ENCODE measurements at places on chromosomes 12 and 14. TPM values are rescaled to one million over a fixed set of nuclear protein-coding genes. Genes with fewer than 3 reads are reported as not detected.

DNA sequence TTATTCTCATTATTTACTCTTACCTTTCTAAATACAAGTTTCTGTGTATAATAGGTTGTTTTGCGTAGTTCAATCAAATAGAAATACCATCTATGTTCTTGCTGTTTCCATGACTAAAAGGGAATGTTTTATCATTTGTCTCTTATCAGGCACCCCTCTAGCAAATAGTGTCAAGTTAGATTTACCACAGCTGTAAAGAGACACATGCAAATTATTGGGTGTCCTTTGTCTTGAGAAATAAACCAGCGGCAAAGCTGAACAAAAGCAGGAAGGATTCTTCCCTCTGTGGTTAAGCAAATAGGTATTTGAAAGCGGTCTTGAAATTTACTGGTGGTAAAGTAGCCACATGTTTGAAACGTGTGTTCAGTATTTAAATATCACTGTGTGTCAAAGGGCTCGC is 405.9 kb downstream of the TMTC2 start:
- DNase-seq, result no peak

DNA sequence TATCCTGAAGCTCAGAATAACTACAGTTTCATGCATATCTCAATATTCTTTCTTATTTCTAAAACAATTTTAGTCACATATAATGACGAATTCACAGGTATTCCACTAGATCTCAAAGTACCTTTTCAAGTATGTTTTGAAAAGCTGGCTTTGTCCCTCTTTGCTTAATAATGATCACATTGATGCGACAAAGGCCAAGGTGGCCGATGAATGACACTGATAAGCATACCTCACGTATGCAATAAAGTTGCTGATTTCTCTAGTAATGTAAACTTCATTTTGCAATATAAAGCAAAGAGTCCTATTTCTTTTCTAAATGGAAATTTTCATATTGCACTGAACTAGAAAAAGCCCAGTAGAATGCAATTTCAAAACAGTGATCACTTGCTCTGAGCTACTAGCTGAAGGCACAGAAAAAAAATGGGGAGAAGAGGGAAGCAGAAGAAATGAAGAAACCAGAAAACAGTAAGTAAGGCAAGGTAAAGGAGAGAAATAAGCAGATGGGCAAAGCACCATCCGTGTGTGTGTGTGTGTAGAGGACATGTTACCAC is 29.3 kb downstream of the FGD6 start:
- DNase-seq, result no peak

GRCh38 chr12:108170164-108170563 is 41.1 kb downstream of the WSCD2 start:
- DNase-seq, result no peak

GRCh38 chr12:93378998-93379325 is 1.2 kb downstream of the NUDT4 start:
- no peak for DNase-seq

DNA sequence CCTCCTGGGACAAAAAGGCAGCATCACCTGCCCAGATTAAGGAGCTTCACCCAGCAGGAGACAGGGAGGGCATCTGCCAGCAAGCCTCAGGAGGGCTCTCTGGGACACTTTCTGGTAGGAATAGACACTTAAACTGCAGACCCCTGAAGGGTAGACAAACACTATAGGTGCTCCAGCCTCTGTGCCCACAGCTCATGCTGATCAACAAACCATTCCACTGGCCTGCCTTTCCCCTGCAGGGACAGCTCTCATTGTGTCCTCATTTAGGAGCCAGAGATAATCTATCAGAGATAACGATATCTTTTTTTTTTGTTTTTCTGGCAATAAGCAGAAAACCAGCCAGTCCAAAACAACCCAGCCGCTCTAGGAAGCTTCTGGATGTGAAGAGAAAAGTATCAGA is 251.8 kb upstream of the CCDC196 start:
- DNase-seq, result no peak

- DNase-seq, result no peak
Measured at GRCh38 chr12:104712477-104712876, 245.6 kb downstream of the SLC41A2 start.

DNA sequence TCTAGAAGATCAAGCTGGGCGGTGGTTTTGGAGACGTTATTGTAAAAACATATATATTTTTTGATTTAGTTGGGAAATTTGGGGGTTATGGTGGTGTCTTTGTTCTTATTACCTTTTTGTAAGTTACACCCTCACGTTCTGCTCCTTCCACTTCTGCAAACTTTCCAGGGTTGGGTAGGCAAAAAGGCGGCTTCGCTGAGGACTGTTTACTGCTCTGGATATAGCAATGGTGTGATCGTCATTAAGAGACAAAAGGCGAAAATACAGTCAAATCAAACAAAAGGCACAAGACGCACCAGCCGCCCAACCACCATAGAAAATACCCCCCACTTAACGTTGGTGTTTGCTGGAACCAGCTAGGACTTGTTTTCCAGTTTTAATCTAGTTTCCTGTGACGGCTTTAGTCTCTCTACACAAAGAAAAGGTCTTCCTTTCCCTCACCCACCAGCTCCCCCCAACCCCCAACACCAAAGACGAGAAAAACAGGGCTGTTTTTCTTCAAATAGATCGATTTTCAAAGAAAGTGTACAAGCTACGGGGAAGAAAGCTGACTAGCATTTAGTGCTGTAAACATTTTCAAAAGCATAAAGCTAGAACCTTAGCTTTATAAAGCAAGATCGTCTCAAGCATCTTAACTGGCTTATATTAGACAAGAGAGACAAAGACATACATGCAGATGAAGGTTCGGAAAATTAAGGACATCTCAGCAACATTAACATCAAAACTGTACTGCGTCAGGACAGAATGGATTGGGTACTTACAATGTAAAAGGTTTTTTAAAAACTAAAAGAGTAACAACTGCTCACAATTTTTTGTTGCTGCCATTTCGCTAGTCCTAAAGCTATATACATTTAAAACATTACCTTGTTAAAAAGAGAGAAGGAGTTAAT is 2.0 kb upstream of the SETD1B start:
- DNase-seq, result no peak

DNA sequence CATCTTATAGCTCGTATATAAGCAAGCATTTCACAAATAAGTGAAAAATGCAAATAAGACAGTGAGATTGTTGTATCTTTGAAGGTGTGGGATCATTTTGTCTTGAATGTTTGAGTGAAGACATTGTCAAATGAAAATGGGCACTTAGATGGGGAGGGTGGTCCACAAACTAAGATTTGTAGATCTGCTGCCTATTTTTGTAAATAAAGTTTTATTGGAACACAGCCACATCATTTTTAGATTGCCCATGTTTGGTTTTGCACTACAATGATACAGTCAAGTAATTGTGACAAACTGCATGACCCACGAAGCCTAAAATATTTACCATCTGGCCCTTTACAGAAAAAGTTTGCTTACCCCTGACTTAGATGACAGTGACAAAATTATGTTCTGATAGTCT is 156.7 kb downstream of the PAH start:
- DNase-seq, result no peak

GRCh38 chr14:55238019-55238680 is 33.1 kb upstream of the FBXO34 start:
- no peak for DNase-seq

GRCh38 chr14:52678591-52678990 is 16.8 kb downstream of the ERO1A start:
- DNase-seq, result no peak

DNA sequence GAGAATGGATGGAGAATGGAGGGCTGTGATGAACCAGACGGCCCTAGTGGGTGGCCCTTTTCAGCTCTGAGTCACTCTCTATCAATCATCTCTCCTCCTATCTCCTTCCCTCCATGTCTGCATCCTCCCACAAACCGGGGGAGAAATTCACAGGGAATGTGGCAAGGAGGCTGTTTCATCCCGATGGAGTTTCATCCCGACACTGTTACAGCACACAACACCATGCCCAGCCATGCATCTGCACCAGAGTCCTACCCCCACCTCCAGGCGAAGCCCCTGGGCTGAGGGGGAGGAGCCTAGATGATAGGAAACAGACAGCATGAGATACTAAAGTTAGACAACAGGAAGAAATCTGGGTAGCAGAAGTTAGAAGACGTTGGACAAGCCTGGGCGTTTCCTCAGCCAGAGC is 20.8 kb downstream of the SLC8B1 start:
- DNase-seq, result no peak

DNA sequence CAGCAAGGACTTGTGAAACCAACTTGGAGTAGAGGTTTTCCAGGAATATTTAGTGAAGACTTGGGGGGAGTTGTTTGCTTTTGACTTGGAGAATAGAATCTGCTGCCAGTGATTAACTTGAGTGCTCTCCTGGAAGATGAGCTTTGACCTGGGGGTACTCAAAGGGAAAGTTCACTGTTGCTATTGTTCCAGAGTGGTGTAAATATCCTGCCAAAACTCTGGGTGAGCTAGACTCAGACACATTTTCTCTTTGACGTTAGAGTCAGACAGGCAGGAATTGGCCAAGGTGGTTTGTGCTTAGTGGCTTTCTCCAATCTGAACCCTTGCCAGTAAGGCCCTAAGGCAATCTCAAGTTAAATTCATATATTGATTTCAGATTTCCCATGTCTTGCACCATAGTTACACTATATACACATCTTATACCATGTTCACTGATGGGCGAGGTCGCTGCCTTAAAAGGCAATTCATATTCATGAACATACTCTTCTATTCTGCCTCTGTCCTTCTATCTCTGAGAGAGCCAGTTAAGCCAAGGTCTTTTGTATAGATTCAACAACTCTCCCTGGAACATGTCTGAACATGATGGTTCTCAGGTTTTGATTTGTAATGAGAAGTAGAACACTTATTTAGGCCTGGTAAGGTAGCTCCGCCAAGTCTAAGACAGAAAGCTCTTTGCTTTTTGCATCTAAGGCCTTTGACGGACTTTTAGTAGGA is 204.6 kb upstream of the SLC38A2 start:
- DNase-seq, result no peak

The LRTM2 gene
- total RNA-seq, result not detected

The EPYC gene
- not detected for total RNA-seq

The MBD6 gene
- 28.4 TPM for total RNA-seq

All from glomerular endothelial cell (primary cell).